ENCODE measurements at places on chromosomes 13 and 19.

- no peak for DNase-seq
- H3K4me1 ChIP-seq = no peaks in the 10 kb centered on the region
- no peak overlapping the region for H3K27ac ChIP-seq
- H3K27me3 ChIP-seq = no peaks in the 10 kb centered on the region
- H3K36me3 ChIP-seq = no peaks in the 10 kb centered on the region
Observed at GRCh38 chr19:51461723-51462161, 3.5 kb upstream of the SIGLEC8 start.

GRCh38 chr19:49132974-49133609, 13.7 kb downstream of the PPFIA3 start:
- H3K36me3 ChIP-seq = no peaks in the 10 kb centered on the region
- H3K4me1 ChIP-seq = peaks cover 2% of the 10 kb centered on the region
- H3K4me3 ChIP-seq = no peak overlapping the region

DNA sequence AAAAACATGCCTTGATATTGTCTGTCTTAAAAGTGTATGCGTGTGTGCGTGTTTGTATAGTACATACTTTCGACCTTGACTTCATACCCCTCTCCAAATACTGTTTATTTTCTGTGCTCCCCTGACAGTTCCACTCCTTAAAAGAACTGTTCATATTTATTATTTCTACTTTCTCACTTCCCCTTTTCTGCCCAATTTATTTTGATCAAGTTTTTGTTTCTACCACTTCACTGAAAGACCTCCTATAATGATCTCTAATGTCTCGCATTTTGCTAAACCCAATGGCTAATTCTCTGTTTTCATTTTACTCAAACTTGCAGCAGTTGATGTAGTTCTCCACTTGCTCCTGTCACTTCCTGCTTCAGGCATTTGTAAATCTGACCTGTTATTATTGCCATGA, 426.1 kb upstream of the KLF12 start:
- no peaks in the 10 kb centered on the region for H3K27me3 ChIP-seq
- DNase-seq = no peak
- no peak overlapping the region for H3K4me3 ChIP-seq
- H3K27ac ChIP-seq = no peak overlapping the region
- H3K36me3 ChIP-seq = no peaks in the 10 kb centered on the region

DNA sequence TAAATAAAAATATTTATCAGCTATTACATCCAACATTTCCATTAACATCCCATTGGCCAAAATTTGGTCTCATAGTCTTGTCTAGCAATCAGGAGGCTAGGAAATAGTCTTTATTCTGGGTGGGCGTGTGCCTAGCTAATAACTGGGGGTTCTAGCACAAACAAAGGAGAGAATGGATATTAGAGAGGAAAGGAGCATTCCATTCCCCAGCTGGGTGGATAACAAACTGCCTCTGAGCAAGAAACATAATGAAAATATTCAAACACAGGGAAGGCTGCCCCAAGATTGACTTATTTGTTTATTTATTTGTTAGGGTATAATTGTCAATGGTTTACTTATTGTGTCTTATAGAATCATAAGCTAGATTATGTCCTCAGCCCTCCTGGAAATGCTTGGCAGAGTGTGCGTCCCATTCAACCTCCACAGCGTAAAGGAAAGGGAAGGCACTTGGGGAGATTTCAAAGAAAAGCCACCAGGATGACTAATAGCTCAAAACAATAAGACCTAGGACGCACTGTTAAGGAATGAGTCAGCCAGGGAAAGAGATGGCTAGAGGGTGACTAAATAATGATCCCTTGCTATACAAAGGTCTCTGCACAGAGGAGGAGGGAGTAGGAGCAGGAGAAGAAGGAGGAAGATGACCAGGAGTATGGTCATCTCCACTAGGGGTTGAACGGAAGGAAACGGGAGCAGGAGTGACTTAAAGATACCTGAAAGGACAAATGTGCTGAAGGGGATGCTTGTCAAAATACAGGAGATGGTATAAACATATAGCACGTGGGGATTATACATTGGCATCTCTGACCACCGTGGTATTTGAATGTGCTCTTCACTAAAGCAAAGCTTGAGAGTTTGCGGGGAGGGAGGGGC, 23.5 kb upstream of the USP12 start:
- peaks cover 8% of the 10 kb centered on the region for H3K4me1 ChIP-seq
- no peaks in the 10 kb centered on the region for H3K27me3 ChIP-seq
- peak overlapping the region; percentile 52 for H3K27ac ChIP-seq
- no peak overlapping the region for H3K4me3 ChIP-seq
- no peaks in the 10 kb centered on the region for H3K36me3 ChIP-seq
- DNase-seq = peak; percentile 63

DNA sequence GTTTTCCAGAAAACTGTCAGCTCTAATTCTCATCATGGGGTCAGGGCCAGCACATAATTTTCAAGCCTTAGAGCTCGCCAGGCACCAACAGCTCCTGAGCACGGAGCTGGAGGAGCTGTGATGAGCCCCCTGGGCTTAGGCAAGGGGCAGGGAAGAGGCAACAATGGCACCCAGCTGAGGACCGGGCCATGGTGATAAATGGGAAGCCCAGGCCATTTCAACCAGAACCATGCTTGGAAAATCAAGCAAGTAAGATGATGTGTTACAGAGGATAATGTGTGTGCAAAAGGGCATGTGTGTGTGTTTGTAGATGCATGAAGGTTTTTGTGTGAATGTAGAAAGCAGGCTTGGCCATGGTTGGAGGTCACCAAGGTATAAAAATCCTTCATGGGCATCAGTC, 66.8 kb upstream of the UBAC2 start:
- no peaks in the 10 kb centered on the region for H3K27me3 ChIP-seq
- H3K36me3 ChIP-seq = no peaks in the 10 kb centered on the region
- no peak for DNase-seq
- no peak overlapping the region for H3K4me3 ChIP-seq
- H3K27ac ChIP-seq = no peak overlapping the region
- peaks cover 5% of the 10 kb centered on the region for H3K4me1 ChIP-seq

DNA sequence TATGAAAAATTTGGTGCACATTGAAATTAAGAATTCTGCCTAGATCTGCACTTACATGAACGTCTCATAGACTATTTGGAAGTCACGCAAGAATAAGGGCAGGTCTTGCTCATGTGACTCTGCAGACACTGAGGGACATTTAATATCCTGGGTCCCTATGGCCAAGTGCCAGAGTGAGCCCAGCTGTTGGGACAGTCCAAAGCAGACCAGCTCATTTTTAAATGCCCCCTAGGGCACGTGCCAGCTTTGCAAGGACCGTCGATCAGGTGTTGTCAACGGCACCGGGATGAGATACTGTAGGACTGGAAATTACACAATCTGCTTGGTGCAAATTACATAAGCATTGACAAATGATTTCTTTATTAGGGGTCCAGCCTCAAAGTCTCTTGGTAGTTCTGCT, 293.6 kb downstream of the TEX29 start:
- no peaks in the 10 kb centered on the region for H3K36me3 ChIP-seq
- H3K4me3 ChIP-seq = no peak overlapping the region
- no peaks in the 10 kb centered on the region for H3K27me3 ChIP-seq

GRCh38 chr19:16773259-16773658, 53.6 kb downstream of the NWD1 start:
- no peak overlapping the region for H3K4me3 ChIP-seq
- H3K27me3 ChIP-seq = no peaks in the 10 kb centered on the region
- H3K36me3 ChIP-seq = no peaks in the 10 kb centered on the region
- no peaks in the 10 kb centered on the region for H3K4me1 ChIP-seq
- DNase-seq = no peak

- no peaks in the 10 kb centered on the region for H3K27me3 ChIP-seq
- H3K4me3 ChIP-seq = no peak overlapping the region
- no peaks in the 10 kb centered on the region for H3K4me1 ChIP-seq
- no peak overlapping the region for H3K27ac ChIP-seq
- no peaks in the 10 kb centered on the region for H3K36me3 ChIP-seq
- no peak for DNase-seq
Observed at GRCh38 chr13:52949742-52950141, 78.9 kb upstream of the OLFM4 start.

- no peak for DNase-seq
- H3K27ac ChIP-seq = no peak overlapping the region
- no peaks in the 10 kb centered on the region for H3K36me3 ChIP-seq
- no peak overlapping the region for H3K4me3 ChIP-seq
- H3K4me1 ChIP-seq = no peaks in the 10 kb centered on the region
- peaks cover 28% of the 10 kb centered on the region for H3K27me3 ChIP-seq
Observed at GRCh38 chr13:83877651-83878355, 4.5 kb downstream of the SLITRK1 start.

DNA sequence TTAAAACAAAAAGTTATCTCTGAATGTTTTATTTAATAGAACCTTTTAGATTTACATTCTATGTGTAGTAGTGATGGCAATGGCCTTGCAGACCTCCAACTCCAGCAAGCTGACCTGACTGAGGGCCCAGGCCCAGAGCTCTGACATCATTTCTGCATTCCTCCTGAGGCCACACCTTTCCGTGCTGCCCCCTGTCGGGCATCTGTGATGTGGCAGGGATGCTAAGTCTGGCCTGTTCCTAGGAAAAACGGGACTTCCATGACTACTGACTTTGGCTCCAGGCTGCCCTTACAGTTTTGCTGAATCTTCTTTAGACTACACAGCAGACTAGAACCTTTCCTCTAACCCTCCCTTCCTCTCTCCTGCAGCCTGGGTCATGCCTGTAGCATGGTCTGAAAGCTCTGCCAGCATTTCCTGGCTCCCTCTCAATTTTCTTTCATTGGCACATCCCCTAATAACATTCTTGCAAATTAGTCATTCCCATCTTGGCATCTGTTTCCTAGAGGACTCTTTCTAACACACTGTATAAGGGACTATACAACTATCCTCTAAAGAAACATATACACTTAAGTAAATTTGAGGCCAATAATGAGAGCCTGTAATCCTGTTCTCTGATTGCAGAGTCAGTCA, 249.1 kb downstream of the GPC5 start:
- H3K4me1 ChIP-seq = no peaks in the 10 kb centered on the region
- H3K27ac ChIP-seq = no peak overlapping the region
- DNase-seq = no peak
- no peaks in the 10 kb centered on the region for H3K27me3 ChIP-seq
- no peaks in the 10 kb centered on the region for H3K36me3 ChIP-seq

GRCh38 chr19:4144666-4145249, 8.7 kb upstream of the CREB3L3 start:
- no peaks in the 10 kb centered on the region for H3K4me1 ChIP-seq
- no peaks in the 10 kb centered on the region for H3K27me3 ChIP-seq

DNA sequence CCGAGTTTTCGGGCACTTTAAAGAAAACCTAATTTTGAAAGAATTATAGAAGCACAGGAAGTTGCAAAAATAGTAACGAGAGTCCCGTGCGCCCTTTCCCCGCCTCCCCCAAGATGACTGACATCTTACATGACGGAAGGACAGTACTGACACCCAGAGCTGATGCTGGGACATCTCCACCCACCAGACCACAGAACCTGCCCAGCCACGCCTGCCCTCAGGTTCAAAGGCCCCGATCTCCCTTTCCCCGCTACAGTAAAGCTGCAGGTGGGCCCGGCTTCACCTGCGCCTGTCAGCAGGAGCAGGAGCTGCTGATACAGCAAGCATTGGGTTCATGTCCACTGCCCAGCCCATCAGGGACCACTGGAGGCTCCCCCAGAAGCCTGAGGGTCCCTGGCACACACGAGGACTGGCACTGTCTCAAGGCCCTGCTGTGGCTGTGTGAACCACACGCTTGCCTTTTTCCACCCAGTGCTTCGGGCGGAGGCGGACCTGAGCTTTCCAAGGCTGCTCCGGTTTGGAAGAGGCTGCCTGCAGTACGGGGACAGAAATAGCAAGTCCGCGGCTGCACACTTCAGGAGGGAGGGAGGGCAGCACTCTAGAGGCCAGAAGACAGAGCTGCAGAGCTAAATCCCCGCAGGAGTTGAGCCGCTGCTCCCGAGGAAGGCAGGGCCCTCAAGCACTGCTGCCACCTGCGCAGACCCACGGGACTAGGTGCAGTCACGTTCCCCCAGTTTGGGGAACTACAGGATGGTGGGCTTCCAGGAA, 8.7 kb downstream of the MAP2K2 start:
- no peaks in the 10 kb centered on the region for H3K4me1 ChIP-seq
- H3K27ac ChIP-seq = no peak overlapping the region
- H3K27me3 ChIP-seq = no peaks in the 10 kb centered on the region
- no peak overlapping the region for H3K4me3 ChIP-seq
- peaks cover 73% of the 10 kb centered on the region for H3K36me3 ChIP-seq

DNA sequence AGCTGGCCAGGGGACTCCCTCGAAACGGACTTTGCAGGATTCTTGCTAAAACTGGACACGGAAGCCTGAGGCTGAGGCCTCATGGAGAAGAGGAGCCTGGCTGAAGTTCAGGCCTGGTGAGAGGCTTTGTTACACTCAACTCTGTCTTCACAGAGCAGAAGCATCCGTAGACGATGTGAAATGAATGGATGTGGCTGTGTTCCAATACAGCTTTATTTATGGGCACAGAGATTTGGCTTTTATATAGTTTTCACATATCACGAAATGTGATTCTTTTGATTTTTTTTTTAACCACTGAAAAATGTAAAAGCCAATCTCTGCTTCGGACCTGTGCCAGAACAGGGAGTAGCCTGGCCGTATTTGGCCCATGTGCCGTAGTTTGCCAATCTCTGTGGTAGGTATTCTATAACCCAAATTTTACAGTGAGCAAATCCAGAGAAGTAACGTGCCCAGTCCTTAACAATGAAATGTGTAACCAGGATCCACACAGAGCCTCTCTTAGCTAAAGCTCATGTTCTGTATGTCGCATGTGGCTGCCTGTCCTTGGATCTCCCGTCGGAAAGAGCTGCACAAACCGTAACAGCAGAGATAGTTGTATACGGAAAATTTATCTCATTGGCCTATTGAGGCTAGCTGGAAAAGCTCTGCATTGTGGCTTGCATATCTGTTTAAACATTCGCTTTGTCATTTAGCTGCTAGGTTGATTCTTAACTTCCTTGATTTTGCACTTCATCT, 171.6 kb upstream of the RNF113B start:
- H3K27me3 ChIP-seq = no peaks in the 10 kb centered on the region
- no peak overlapping the region for H3K27ac ChIP-seq

DNA sequence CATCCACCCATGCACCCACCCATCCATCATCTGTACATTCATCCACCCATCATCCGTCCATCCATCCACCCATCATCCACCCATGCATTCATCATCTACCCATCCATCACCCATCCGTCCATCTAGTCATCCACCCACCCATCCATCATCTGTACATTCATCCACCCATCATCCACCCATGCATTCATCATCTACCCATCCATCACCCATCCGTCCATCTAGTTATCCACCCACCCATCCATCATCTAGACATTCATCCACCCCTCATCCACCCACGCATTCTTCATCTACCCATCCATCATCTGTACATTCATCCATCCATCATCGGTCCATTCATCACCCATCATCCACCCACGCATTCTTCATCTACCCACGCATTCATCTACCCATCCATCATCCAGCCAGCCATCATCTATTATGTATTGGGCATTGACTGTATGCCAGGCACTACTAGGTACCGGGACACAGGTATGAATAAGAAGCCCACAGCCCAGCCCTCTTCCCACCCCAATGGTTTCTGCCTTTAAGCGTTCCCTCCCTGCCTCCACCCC, 16.7 kb upstream of the GALP start:
- H3K4me1 ChIP-seq = peaks cover 6% of the 10 kb centered on the region
- no peak for DNase-seq
- H3K27ac ChIP-seq = no peak overlapping the region
- H3K4me3 ChIP-seq = no peak overlapping the region
- no peaks in the 10 kb centered on the region for H3K27me3 ChIP-seq
- peaks cover 60% of the 10 kb centered on the region for H3K36me3 ChIP-seq

GRCh38 chr19:10102787-10103236, 334 bp upstream of the ANGPTL6 start:
- DNase-seq = no peak
- H3K36me3 ChIP-seq = peaks cover 3% of the 10 kb centered on the region
- H3K27me3 ChIP-seq = no peaks in the 10 kb centered on the region
- H3K4me1 ChIP-seq = peaks cover 10% of the 10 kb centered on the region
- H3K4me3 ChIP-seq = no peak overlapping the region
- no peak overlapping the region for H3K27ac ChIP-seq
